Karpas-422 (cell line): ENCODE measurements at places on chromosomes 3 and 15.
A peak's percentile ranks its signal among the peaks of the same experiment; 100 is the strongest.

GRCh38 chr3:70833239-70833960, 521.0 kb upstream of the MDFIC2 start:
- DNase-seq: no peak

DNA sequence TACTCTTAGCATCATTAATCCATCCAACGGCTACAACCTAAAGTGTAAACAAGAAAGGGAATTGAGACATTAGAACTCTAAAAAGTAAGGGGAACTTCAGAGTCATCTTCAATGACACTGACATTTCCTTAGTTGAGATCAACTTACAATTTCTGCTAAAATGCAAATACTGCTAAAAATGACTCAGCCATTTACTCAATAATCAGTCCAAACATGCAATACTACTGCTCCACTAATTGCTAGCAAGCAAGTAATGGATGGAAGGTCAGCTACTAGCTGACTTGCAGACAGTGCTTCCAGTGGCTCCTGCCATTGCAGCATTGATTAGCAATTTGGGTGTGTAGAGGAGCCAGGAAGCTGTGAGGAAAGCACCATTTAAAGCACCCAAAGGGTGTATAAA, 28.4 kb downstream of the CD200R1L start:
- peak; percentile 67 for DNase-seq

DNA sequence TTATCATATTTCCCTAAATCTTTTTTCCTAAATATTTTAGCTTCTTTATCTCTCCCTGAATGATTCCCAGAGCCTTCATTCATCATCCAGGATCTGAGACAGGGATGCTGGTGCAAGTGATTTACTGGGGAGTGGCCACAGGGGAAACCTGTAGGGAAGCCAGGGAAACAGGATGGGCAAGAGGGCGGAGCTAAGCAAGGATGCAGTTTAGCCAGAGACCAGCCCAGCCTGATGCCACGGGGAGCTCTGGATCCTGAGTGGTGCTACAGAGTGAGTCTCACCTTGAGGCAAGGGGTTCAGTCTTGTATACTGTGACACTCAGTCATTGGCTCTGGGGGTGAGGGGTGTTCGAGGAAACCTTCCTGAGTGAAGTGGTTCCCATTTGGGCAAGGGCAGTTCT, 39.7 kb upstream of the LRRFIP2 start:
- DNase-seq: no peak

- no peak for DNase-seq
Measured at GRCh38 chr15:22904736-22905135, 66.3 kb downstream of the NIPA2 start.

DNA sequence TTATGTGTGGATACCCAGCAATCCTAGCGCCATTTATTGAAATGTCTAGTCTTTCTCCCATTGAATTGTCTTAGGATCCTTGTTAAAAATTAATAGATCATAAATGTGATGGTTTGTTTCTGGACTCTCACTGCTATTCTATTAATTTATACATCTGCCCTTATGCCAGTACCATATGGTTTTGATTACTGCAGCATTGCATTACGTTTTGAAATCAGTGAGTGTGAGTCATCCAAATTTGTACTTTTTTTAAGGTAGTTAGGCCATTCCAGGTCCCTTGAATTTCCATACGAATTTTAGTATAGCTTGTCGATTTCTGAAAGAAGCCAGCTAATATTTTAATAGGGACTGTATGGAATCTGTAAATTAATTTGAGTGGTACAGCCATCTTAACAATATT, 648.6 kb upstream of the ZNF385D start:
- no peak for DNase-seq

GRCh38 chr3:152192936-152193672, 75.6 kb upstream of the MBNL1 start:
- no peak for DNase-seq

DNA sequence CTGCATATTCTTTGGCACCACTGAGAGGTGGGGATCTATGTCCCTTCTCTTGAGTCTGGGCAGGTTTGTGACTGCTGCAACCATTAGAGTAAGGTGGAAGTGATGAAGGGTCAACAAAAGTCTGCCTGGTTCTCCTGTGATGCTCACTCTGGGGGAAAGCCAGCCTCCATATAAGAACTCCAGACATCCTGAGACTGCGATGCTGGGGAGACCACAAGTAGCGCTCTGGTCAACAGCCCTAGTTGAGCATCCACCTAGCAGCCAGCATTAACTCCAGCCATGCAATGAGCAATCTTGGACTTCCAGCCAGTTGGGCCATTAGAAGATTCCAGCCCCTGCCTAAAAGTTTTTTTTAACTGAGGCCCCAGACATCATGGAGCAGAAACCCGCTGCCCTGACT, 62.8 kb downstream of the SCN11A start:
- no peak for DNase-seq

- no peak for DNase-seq
Measured at GRCh38 chr3:125019271-125019670, 36.5 kb downstream of the HEG1 start.

DNA sequence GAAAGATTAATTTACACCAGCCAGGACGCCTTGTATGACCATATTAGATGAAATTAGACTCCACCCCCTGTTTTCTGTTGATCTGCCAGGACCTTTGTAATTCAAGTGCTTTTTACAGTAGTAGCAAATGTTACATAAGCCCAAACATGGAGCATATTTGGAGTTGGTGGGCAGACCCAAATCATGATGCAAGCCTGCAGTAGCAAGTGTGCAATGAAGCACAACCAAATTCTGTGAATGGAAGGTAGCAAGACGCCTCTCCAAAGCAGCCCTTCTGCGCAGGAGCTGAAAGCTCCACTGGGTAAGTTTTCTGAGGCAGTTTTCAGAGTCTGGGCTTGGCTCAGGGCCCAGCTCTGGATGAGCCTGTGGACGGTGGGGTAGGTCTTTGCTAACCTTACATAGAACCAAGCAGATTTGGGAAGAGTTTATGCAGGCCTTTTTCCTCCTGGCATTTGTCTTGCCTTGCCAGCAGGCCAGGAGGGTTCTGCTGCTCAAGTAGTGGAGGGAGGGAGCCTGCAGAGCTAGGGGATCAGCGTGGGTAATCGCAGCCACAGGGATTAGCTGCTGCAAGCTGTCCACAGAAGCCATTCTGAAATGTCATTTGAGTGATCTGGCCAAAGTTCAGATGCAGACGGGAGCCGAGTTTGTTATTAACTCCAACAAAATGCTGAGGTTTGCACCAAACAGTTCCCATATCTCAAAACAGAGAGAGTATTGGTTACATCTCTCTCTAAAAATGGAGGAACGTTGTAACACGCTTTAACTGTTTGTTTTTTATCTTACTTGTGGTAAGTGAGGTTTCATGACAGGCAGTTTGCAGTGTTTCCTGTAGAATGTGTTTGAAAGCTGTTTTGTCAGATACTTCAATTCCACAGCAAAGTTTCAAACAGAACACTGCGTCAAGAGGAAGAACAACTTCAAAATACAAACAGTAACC, 55.4 kb downstream of the PSMD6 start:
- no peak for DNase-seq
